Cerebellar cortex (tissue), 1 donor: ENCODE measurements at places on chromosomes 7 and 10.

- DNase-seq, result no peak
These were observed 845.7 kb upstream of the POT1 start for GRCh38 chr7:125775317-125775716.

DNA sequence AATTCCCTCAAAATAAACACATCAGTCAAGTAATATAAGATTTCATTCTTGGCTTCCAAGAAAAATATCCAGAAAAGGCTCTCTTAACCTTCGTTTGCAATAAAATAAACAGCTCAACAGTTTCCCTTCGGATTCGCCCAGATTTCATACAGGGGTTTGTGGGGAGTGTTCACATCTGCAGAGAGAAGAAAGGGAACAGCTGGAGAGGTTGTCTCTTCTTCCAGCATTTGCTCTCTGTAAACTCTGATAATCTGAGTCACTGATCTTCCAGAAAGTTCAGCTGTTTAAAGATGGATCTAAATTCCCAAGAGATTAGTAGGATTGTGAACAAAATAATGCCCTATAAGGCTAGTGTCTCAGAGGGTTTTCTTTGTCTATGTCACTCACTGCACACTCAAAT, 277.9 kb downstream of the HPSE2 start:
- DNase-seq, result no peak

DNA sequence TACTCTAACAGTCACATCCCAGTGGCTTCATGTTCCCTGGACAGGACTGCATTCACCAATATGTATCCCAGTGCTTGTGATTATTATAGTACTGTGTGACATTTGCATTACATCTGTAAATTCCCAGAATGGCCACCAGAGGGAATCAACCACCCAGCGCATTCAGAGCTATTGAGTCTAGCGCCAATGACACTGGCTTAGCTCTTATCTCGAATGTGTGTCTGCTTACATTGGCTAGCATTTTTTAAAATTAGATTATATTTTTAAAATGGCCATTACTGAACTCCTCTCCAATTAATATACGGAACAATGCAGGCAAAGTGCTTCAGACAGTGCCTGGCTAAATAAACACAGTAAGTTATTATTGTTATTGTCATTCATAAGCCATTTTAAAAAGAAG, 36.3 kb downstream of the TRIL start:
- peak; percentile 89 for DNase-seq

- DNase-seq, result no peak
These were observed 26.7 kb downstream of the MKLN1 start for GRCh38 chr7:131354390-131354789.

DNA sequence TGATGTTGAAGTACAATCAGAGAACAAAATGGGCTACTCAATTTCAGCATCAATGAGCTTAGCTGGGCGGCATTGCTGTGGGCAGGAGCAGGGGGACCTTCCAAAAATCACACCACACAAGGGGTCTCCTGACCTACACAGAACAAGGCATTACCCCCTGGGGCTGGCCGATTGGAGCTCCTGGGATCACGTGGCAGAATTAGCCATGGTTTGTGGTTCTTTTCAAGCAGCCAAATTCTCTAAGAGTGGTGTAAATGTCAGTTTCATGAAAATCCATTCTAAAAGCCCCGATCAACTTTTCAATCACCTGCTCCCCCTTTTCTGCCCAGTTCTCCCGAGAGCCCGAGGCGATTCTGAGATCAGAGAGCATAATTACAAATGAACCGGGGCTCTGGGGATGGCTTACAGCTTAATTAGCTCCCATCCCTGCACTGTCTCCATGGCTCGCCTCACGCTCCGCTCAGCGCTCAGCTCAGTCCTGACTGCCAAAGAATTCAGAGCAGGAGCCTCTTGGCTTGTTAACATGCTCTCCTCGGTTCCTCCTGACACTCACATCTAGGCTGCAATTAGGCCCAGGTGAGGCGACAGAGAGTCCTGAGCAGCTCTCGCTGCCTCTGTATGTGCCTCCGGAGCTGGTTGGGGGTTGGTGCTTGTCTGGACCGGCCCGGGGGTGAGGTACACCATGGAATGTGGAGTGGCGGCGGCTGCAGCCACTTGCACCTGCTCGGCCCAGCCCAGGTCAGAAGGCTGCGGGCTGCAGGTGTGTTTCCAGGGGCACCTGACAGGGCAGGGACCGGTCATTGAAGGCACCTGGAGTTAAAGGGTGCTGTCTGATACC, 111.8 kb downstream of the WDR11 start:
- no peak for DNase-seq

DNA sequence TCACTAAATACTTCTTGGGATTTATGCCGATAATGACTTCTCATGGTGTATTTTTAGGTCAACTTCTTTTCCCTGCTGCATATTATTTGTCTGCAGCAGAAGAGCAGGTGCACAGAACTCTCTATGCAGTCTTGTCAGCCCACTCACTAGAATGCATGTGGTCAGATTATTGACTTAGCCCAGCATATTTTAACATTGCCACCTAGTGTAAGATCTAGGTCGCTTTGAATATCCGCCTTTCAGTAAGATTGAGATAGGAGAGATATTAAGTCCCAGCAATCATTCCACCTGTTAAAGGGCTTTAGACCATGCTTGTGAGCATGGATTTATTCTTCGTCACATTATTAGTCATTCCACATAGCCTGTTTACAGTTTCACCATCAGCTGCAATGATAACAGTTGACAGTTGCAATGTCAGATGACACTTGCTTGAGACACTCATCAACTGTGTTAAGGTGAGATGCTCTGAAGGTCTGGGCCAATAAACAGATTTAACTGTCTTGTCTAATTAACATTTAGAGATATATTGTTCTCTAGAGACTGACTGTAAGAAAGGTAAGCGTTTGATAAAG, 491.7 kb downstream of the ARL4A start:
- no peak for DNase-seq

DNA sequence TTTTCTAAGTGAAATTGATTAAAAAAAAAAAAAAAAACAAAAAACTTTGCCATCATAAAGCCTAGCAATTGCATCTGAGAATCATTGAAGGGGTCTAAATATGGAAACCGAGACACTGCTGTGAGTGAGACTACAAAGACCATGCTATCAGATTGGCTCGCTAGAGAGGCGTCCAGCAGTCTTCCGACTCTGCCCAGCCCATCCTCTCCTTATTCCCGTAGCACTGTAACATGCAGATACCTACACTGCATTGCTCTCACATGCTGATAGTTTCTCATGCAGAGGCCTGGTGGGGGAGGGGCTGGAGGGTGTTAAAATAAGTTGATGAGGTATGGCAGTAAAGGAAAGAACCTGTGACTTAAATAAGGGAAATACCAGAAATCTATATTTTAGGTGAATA, 130.7 kb downstream of the NRF1 start:
- no peak for DNase-seq

- no peak for DNase-seq
These were observed 4.9 kb downstream of the MAT1A start for GRCh38 chr10:80284522-80284921.

DNA sequence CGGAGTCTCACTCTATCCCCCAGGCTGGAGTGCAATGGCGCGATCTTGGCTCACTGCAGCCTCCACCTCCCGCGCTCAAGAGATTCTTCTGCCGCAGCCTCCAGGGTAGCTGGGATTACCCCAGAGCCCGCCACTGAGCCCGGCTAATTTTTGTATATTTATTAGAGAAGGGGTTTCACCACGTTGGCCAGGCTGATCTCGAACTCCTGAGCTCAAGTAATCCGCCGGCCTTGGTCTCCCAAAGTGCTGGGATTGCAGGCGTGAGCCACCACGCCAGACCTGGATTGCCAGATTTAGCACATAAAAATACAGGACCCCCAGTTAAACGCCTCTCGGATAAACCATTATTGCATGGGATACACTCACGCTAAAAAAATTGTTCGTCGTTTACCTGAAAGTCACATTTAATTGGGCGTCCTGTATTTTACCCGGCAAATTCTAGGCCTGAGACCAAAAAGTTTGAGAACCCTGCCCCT, 375 bp upstream of the GATAD1 start:
- DNase-seq, result no peak

- no peak for DNase-seq
These were observed 223.8 kb downstream of the PRPF18 start for GRCh38 chr10:13810568-13810967.

GRCh38 chr7:28782362-28782761, 175.8 kb downstream of the TRIL start:
- DNase-seq, result no peak

DNA sequence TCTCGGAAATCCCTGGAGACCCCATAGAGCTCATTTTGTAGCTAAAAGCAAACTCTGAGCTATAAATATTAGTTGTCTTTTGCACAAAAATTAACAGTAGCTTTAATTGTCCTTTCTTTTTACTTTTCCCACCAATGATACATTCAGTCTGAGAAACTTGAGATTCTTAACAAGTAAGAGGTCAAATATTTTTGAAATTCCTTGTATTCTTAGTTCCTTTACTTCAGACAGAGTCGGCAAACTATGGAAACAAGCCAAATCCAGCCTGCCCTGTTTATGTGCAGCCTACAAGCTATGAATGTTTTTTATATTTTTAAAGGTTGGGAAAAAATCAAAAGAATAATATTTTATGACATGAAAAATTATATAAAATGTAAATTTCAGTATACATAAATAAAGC, 146.6 kb downstream of the CTNNA3 start:
- DNase-seq, result no peak

GRCh38 chr10:130109796-130110245, 809 bp downstream of the C10orf143 start:
- DNase-seq, result peak; percentile 93

DNA sequence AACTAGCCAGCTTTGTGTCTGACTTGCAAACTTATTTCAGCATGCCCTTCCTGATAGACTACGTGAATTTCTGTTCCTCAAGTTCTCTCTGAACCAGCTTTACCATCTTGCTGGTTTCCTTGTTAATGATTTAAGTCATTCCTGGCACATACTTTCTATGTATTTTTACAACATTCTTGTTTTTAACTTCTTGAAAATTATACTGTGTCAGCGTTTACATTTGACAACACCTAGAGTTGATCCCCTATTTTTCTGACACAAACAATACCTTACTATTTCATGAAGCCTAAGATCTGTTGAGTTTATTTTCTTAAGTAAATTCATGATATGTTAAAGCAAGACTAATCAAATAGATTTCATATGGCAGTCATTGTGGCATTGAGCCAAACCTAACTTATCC, 686.3 kb downstream of the XPNPEP1 start:
- no peak for DNase-seq

DNA sequence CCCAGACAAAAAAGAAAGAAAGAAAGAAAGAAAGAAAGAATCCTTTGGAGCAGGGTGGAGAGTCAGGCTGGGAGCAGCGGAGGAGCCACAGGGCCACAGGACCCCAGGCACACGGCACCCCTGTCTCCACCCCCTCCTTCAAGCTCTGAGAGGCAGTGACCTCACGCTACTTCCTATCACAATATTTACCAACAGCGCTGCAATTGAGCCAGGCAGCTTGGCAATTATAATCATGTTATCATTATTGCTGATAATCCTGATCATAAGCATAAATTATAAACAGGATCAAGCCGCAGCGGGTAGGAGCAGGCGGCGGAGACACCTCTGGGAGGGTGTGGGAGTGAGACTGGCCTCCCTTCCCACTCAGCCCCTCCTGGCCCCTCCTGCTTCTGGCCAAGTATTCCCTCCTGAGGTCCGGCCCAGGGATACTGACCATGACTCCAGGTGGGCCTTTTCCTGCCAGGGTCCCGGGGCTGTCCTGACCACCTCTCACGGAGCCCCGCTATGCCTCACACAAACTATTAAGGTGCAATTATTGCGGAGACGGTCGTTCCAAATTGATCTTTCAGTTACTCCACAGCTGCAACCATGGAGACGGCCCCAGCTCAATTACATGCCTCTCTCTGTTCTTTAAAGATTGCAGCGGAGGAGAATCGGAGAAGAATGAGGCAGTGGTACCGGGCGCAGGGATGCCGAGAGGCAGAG, 10.0 kb upstream of the GTF2IRD1 start:
- DNase-seq, result no peak

- DNase-seq, result no peak
These were observed 20.0 kb downstream of the SORCS1 start for GRCh38 chr10:107144490-107144889.

- DNase-seq, result no peak
These were observed 26.4 kb downstream of the KIF11 start for GRCh38 chr10:92619368-92619767.

- DNase-seq, result peak; percentile 5
These were observed 2.7 kb downstream of the CTTNBP2 start for GRCh38 chr7:117870448-117871130.

- DNase-seq, result no peak
These were observed 362.8 kb downstream of the PHF14 start for GRCh38 chr7:11336432-11336831.

DNA sequence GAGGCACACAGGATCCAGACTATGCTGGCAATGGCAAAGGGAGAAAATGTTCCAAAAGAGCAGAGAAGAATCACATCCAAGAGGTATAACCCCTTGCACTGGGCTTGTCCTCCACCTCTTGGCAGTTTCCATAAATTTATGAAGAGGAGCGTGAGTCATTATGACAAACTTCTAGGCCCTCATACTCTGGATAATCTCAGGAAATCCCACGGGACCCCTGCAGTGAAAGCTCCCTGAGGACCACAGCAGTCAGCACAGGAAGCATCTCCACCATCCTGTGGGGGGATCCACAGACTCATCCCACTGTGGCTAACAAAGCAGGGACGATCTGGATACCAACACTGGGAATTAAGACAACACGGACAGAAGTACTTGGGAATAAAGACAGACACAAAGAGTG, 30.3 kb upstream of the GPAM start:
- no peak for DNase-seq
